ENCODE measurements at places on chromosomes 1 and 21.

DNA sequence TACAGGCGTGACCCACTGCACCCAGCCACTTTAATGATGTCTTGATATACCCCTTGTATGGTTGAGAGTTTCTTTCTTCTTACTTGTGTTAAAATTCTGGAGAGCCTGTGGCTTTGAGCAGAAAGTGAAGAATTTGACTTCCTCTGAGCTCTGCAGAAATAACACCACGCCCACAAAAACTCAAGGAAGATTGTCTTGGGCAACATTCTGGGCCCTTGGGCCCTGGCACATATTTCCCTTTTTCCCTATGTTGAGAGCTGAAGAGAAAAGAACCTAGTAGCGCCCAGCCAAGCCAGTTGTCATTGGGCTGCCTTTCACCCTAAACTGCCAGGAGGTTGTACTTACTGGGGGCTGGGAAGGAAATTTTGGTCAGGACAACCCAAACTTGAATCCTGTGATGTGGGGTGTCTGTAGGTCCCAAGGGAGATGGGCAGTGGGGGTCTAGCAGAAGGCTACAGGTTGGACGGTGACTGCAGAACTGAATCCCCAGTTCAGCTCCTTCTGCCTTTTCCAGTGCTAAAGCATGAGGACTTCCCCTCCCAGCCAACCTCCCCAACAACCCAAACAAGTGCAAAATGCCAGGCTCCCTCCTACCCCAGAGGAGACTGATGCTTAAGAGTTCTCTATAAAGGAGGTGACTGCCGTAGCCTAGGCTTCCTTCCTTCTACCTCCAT, 11.7 kb upstream of the SNAPIN start:
- DNase-seq, result no peak

- DNase-seq, result no peak
These were observed 27.8 kb upstream of the ALDH9A1 start for GRCh38 chr1:165726169-165726568.

DNA sequence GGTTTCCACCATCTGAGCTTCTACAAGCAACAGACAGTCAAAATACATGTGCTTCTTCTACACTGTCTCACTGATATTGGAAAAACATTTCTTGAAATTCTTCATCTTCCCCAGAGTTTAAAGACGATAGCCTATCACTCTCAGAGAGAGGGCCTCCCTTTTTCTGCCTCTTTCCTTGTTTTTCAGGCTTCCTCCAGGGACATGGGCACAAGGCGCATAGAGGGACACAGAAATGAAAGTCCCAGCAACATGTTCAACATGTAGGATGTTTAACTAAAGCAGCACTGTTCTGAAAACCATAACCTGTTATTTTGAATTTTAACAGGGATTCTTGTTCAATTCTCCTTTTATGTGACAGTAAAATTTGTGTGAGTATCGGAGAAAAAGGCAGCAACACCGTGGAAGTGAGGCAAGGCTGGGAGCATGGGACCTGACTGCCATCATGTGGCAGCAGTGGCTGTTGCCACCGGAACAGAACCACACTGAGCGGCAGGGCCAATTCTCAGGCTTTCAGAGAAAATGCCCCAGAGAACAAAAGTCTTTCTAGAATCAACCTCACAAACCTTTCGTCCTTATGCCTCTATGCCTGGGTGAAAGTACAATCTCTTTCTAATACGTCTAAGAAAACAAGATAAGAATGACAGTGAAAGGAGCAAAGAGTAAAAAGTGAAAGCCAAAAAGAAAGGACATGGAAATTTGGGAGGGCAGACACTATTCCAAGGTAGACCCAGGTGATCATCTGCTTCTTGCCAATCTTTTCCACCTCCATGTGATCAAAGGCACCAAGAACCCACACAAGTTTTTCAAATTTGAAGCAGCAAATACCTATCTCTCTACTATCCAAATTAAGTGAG, 54.5 kb downstream of the PCNX2 start:
- peak; percentile 87 for DNase-seq

GRCh38 chr21:29164323-29164942, 34.0 kb downstream of the MAP3K7CL start:
- no peak for DNase-seq

DNA sequence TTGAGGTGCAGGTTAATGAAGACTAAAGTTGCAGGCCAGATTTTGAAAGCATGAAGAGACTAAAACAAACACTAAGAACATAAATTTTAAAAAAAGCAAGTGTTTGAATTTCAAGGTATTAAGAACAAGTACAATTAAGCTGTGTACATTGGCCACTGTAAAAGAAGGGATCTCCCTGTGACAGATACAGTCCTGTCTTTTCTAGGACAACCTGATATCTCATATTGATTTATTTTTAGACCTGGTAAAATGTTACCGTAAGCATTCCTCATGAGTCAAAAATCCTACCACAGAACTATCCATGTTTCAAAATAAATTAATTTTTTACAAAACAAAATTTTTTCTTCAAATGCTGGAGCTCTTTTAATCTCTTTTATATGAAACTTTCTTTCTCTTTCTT, 39.4 kb downstream of the SLC22A15 start:
- DNase-seq, result no peak

DNA sequence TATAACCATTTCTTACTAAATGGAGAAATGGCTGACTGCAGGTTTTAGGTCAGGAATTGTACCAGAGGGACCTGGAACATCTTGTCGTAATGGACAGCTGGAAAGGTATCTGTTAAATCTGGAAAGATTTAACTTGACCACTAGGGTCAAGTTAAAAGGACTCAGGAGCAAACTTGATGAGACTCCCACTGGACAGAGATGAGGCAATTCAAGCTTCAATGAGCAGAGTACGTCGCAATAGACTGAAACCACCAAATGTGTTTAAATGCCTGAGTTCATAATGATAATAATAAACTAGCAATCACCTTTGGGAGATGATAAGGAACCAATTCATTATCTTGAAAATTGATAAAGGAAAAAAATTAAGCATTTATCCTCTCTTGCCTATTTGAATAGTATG, 8.7 kb downstream of the IFNLR1 start:
- DNase-seq, result no peak

All from right cardiac atrium (tissue), 5 donors.